ENCODE measurements at places on chromosomes 2 and 18.
A peak's percentile ranks its signal among the peaks of the same experiment; 100 is the strongest.

DNA sequence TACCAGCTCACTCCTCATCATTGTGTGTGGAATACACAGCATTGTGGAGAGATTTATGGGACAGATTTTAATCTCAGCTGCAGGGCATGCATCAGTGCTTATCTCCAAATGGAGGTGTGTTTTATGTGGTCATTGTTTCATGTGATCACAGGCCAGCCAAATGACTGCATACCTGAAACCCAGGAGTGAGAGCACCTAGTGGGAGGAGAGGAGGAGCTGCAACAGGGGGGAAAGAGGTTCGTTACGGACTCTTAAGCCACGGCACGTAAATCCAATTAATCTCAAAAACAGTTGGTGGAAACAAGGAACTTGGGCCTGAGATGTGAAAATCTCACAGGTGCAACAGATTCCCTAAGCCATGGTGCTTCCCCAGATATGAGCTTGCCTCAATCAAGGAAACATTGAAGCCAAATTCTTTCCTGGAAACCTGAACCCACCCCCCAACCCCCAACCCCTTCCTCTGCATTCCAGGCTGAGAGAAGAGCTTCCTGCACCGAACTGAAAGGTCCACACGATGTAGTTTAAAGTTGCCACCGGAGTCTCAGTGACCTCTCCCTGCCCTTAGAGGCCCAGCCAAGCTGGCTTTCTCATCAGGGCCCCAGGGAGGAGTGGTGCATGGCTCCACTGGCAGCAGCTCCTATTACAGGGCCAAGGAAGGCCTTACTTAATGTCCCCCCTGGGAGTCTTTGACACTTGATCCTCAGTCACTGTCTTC, 167.4 kb downstream of the C1D start:
- DNase-seq = peak; percentile 37

- DNase-seq = no peak
Measured at GRCh38 chr2:158936978-158937377, 31.5 kb upstream of the TANC1 start.

GRCh38 chr18:1848716-1849115, 722.6 kb downstream of the METTL4 start:
- DNase-seq = no peak

- no peak for DNase-seq
Measured at GRCh38 chr2:107595749-107596148, 230.9 kb upstream of the RGPD4 start.

DNA sequence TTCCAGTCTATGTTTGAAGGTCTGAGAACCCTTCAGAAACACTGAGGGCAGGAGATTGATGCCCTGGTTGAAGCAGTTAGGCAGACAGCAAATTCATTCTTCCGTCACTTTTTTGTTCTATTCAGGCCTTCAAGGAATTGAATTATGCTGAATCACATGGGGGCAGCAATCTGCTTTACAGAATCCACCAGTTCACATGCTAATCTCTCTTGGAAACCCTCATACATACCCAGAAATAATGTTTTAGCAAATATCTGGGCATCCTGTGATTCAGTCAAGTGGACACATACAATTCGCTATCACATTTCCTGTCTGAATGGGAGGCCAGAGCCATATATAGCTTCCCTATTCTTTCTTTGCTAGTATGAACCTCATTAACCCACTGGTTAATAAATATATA, 301.4 kb upstream of the CNTNAP5 start:
- no peak for DNase-seq

DNA sequence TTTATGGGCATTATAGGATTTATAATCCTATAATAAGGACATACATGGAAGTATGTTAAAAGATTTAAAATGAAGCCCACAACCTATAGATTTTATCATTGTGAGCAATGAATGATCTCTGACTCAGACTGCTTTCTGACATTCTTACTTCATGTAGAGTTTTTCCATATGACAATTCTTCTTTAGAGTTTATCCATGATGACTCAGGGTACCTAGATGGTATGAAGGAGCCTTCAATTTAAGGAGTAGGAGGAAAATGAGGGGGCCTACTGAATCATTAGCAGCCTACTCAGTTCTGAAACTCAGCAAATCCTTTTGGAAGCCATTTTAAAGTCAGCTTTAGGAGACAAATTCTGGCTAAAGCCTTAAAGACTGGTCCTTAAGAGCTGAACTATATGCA, 10.4 kb downstream of the PELI1 start:
- DNase-seq = no peak

- DNase-seq = no peak
Measured at GRCh38 chr18:75307530-75307929, 96.9 kb downstream of the TSHZ1 start.

DNA sequence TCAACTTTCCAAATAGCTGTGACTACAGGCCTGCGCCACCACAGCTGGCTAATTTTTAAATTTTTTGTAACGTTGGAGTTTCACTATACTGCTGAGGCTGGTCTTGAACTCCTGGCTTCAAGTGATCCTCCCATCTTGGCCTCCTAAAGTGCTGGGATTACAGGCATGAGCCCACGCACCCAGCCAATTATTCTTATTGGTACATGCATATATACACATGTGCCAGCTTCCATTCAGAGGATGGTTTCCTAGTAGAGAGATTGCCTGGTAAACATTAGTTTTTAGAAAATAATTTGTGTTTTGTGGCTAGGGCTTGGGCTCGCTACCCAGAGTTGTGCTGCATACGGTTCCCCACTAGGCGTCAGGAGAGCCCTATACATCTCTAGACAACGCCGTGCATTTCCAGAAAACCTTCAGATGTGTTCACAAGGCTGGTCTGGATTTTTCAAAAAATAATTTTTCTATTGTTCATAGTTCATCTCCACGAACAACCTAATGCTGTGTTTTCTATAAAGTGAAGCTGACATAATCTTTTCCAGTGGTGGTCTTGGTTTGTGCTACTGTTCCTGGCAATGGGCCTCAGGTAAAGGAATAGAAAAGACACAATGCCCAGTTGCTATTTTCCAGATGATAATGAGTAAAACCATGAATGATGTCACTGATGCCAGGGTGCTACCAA, 14.6 kb upstream of the AFG3L2 start:
- peak; percentile 61 for DNase-seq

GRCh38 chr2:170567429-170567828, 147.7 kb upstream of the SP5 start:
- no peak for DNase-seq

- no peak for DNase-seq
Measured at GRCh38 chr2:236892721-236893120, 193.0 kb upstream of the COPS8 start.

- DNase-seq = no peak
Measured at GRCh38 chr18:58570360-58571064, 58.4 kb downstream of the ALPK2 start.

- DNase-seq = no peak
Measured at GRCh38 chr18:23897291-23897690, 117.3 kb upstream of the TTC39C start.

DNA sequence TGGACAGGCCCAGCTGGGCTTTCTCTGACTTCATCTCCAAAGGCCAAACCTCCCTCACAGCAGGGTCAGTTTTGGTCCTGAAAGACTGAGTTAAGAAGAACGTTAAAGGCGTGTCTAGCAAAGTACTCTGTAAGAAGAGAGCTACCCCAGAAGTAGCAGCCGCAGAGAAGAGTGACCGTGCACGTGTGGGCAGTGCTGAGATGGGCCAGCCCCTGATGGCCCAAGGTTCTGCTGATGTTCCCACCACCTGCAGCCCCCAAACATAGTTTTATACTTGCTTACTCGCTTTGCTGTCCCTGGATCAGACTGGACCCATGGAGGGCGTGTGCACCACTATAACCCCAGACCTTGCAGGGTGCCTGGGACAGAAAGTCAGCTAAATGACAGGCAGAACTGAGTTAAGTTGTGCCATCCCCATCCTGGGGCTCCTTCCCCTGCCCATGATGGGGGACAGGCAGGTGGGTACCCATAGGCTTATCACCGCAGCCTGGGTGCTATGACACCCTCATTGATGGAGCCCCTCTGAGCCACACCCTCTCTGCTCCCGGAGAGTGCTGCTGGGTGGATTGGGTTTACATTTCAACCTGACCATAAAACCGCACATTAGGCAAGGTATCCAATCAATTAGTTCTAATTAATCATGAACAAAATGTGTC, 367.3 kb upstream of the HS6ST1 start:
- no peak for DNase-seq

GRCh38 chr2:109558076-109558882, 55.5 kb downstream of the SEPTIN10 start:
- no peak for DNase-seq

DNA sequence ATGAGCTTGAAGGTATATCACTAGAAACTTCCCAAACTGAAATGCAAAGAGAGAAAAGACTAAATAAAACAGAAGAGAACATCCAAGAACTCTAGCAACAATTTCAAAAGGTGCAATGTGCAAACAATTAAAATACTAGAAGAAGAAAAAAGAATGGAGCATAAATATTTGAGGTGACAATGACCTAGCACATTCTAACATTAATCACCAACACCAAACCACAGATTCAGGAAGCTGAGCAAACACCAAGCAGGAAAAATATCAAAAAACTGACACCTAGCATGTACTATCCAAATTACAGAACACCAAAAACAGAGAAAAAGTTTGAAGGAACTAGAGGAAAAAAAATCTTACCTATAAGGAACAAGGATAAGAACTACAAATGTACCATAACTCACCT, 460.8 kb downstream of the IRS1 start:
- DNase-seq = no peak

DNA sequence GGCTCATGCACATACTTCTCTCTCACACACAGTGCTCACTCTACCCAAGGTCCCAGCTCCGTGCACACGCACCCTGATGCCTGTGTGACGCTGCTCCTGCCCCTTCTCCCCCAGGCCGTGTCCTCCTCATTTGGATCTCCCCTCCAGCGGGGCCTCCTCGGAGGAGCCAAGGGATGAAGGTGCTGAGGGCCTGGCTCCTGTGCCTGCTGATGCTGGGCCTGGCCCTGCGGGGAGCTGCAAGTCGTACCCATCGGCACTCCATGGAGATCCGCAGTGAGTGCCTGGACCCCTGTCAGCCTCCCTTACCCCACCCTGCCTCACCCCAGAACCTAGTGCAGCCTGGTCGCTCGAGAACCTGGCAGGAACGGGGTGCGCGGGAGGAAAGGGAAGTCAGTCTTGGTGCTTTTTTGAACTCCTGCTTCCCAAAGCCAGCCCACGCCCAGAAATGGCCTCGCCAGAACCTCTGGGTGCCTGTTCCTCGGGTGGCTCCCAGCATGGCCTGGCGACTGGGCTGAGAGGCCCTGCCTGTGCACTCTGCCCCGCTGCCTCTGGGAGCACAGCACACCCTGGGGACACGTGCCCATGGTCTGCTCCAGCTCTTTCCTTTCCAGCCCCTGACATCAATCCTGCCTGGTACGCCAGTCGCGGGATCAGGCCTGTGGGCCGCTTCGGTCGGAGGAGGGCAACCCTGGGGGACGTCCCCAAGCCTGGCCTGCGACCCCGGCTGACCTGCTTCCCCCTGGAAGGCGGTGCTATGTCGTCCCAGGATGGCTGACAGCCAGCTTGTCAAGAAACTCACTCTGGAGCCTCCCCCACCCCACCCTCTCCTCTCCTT, at the start of gene PRLH:
PRLH (plus strand) TSS at position 174 of the 835 bp plus-strand sequence; CDS start at position 174, 0 bp downstream.
- no peak for DNase-seq

GRCh38 chr18:54717673-54718407, 110.4 kb upstream of the RAB27B start:
- DNase-seq = peak; percentile 6

DNA sequence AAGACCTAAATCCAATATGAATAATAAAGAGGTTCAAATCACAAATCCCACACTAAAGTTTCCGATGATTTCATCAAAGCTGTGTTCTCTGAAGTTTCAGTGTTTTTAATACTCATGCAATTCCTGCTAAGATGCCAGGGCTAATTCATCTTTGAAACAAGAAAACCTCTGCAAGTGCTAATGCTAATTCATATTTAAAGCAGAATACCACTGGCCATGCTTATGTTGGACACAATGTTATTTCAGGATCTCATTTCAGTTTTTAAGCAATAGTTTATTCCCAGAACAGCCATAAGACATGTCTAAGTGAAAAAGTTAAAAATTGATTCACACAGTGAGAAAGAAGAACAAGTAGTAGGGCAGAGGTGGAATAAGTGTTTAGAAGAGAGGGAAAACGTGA, 62.8 kb downstream of the GRB14 start:
- no peak for DNase-seq

- peak; percentile 0 for DNase-seq
Measured at GRCh38 chr18:15198116-15198389, 450.1 kb downstream of the ANKRD30B start.

GRCh38 chr2:883260-883802, 67.3 kb upstream of the SNTG2 start:
- DNase-seq = no peak

DNA sequence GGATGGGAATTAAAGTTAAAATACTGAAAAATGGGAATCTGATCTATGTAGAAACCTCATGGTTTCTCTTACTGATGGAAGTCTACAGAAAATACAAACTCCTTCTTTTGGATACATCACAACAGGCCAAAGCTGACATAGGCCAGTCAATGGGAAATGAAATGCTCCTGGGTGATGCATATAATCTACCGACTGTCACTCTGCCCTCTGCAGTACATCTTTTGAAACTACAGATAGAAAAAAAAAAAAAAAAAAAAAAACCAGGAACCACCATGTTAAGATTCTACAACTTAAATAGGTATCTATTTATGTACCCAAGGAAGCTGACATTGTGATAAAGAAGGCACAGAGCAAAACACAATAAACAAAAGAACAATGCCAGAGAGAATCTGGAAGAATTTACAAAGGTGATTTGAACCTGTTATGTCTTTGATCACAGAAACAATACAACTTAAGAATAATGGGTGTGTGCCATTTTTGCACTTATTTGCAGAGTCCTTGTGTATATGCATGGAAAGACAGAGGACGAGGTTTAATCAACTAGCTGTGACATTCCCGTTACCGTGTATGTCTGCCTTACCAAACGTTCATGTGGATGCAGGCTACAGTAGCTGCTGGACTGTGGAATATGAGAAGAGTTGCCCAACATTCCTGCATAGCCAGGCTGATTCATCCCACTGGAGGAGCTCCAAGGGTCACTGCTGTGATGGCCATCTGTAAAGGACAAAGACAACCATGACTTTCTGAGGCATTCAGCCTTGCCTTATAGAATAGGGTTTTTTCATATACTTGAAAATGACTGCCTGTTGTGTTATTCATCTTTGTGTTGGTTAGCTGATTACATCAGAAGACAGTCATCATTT, 312.7 kb downstream of the TCF4 start:
- DNase-seq = peak; percentile 10

DNA sequence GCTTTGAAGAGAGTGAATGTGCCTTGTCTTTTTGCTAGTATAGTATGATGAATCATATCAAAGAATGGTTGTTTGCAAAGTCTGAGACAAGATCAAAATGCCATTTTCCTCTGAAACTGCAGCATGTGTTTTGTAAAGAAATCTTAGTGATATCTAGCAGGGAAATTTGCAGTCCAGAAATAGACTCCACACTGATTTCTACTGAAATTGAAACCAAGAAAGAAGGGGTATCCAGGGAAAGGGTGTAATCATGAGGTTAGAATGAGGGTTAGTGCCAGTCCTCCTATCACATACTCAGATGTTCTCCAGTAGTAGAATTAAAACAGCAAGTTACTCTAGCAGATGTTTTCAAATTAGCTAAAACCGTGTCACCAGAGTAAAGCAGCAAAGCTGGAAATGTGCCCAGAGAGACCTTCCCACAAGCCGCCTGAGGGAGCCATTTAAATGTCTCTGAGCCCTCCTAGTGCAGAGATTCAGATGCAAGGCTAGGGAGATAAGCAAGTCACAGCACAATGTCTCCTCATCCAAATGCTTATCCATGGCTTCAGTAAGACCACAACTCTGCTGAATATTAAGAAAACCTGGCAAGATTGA, 4.9 kb downstream of the DLGAP1 start:
- DNase-seq = no peak

- DNase-seq = no peak
Measured at GRCh38 chr2:170651624-170652325, 63.4 kb upstream of the SP5 start.
